Stimulated activated CD8-positive, alpha-beta memory T cell treated with anti-CD3 and anti-CD28 coated beads, Interleukin-2, amount 100 ng/mL, for 1 hour (primary cell): ENCODE measurements at places on chromosomes 13 and 19.

DNA sequence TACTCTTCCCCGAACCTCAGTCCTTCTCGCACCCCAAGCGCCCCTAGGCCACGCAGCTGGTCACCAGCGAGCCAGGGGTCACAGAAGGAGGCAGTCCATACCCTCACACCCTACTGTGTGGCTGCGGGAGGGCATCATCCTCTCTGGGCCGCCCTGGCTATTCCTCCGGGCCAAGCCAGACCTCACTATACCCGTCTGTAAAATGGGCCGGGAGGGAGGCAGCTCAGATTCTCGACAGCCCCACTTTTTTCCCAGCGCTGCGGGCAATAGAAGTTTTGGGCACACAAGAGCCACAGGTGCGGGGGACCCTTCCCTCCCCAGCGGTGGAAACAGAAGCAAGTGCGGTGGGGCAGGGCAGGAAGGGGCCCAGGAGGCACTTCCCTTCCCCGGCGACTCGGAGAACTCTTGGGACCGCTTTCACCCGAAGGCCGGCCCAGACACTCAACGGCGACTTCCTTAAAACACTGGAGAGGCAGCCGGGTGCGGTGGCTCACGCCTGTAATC is 5.6 kb upstream of the ARRDC2 start:
- DNase-seq = no peak

GRCh38 chr19:30908262-30908771 is 440.9 kb downstream of the TSHZ3 start:
- DNase-seq = no peak

GRCh38 chr13:113129480-113129879 is 6.9 kb downstream of the F10 start:
- no peak for DNase-seq

DNA sequence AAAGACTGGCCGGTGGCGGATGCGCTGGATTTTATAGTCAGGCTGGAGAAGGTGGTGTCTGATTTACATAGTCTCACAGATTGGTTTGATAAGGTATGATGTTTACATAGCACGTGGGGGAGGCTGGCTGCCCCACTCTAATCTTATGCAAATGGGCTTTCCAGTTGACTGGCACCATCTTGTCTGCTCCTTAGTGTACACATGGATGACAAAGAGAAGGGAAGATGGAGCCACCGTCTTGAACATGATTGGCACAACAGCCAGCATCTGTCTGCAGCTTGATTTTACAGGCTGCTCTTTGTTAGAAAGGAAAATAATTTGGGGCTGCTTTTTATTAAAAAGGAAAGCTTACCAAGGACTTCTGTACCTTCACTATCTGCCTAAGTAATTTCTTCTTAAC is 265.2 kb upstream of the MAB21L1 start:
- DNase-seq = no peak

- DNase-seq = no peak
Observed at GRCh38 chr13:39982745-39983144, 327.3 kb downstream of the COG6 start.

DNA sequence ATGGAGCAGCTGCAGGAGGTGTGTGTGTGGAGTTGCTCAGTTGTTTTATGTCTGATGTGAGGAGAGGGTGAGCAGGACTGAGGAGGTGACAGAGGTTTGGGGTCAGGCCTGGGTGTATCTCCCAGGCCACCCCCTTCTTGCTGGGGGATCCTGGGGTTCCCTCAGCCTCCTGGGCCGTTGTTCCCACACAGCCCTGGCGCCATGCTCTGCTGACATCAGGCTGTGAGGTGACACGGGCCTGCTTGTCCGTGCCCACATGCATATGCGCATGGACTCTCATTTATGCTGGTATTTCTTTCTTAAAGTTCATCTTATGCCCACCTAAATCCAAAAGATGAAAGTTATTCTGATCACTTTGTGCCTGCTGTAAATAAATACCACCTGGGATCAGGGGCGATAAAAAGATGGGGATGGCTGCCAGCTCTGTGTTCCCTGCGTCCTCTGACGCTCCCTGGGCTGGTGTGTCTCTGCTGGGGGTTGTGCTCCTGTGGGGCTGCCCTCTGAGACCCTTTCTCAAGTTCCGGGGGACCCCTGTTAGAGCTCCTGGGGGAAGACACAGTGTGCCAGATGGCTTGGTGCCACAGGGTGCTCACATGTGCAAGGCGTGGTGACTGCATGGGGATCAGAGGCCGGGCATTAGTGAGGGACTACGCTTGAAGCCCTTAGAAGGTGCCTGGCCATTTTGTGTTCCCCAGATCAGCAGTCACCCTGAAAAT is 12.6 kb downstream of the NAXD start:
- DNase-seq = no peak

DNA sequence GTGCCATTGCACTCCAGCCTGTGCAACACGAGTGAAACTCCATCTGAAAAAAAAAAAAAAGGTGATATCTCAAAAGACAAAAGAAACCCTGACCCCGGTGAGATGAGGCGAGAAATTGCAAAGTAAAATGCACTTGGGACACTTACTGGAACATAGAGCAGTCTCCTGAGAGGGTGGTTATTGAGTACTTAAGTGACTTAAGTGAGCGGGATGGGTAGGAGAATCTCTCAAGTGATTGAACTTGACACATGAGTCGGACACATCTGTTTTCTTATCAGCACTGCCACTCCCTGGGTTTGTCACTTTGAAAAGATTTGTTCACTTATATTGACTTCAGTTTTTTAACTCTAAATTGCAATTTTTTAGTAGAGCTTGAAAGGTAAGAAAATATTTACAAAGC is 2.8 kb downstream of the ZNF429 start:
- no peak for DNase-seq

DNA sequence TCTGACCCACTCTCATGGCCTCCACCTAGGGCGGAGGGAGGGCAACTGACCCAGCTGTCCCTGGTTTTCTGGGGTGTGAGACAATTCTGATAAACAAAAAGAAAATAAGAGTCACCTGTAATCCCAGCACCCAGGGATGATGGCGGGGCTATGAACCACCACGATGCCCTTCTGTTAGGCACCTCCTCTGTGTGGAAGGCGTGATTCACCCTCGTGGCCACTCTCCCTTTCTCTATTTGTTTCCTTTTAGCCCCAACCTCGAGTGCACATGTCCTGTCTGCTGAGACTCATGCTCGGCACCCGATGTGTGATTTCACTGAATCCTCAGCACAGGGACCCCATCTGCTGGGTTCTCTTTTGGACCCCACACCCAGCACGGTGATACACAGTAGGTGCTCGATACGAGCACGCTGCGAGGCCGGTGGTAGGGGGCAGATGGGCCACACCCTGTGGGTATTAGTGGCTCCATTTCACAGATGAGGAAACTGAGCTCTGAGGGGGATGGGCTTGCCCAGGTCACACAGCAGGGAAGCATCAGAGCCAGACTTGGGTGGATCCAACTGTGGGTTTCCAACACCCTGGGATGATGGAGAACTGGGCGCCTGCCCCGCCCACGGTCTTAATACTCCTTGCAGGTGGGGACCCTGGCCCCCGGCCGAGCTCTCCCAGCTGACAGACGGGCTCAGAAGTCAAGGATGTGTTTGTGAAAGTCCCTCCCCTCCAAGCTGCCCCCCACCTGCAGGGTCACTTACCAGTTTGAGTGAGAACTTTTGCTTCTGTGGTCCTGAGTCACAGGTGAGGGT is 24.9 kb downstream of the VRK3 start:
- DNase-seq = no peak

DNA sequence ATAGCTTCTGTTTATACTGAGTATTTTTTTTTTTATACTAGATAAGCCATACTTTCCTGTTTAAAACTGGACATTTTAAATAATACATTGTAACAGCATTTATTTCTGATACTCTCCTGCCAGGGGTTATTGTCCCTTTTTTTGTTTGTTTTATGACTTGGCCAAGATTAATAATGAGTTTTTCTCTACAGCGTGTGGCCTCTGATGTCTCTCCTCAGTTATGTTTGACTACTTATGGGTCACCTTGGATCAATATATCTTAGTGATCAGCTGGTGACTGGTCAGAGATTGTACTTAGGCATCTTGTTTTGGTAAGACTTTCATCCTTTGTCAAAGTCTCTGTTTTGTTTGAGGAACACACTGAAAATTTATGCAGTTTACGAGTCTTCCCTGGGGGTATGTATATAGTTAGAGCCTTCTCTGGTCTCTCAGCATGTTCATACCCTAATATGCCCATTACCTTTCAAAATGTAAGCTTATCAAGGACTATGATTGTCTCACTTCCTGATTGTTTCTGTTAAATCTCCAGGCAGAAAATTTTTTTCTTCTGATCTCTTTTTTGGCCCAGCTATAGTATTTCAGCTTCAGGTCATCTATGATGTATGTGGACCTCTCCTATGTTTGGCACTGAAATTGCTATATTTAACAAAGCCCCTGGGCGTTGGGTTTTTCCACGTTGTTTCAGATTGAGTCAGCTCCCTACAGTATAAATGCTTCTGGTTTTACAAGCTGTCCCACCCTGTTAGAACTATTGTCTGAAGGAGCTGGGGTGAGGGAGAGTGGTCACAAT is 87.9 kb downstream of the URI1 start:
- DNase-seq = no peak

- DNase-seq = no peak
Observed at GRCh38 chr19:13028027-13028426, 32.8 kb downstream of the NFIX start.

- DNase-seq = no peak
Observed at GRCh38 chr19:313988-314815, 23.0 kb upstream of the PLPP2 start.

DNA sequence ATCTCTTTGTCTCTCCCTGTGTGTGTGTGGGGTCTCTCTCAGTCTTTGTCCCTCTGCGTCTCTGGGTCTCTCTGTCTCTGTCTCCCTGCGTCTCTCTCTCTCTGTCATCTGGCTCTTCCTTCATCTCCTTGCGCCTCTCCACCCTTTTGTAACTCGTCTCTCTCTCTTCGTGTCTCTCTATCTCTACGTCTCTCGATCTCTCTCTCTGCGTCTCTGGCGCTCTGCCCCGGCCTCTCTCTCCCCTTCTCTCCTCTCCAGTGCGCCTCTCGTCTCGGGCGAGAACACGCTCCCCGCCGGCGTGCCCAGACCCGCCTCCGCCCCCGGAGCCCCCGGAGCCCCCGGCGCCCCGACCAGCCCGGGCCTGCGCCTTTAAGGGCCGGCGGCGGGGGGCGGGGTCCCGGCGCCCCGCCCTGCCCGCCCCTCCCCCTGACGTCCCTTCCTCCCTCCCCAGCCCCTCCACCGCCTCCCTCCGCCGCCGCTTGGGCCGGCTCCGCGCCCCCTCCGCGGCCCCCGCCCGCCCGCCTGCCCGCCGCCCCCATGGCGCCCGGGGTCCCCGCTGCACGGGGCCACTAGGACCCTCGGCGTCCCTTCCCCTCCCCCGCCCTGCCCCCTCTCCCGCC is at the start of gene MARK4:
Gene MARK4 (plus strand): TSS at position 440 of the 620 bp plus-strand sequence. CDS start 318 bp downstream, outside the sequence.
- DNase-seq = peak; percentile 39

DNA sequence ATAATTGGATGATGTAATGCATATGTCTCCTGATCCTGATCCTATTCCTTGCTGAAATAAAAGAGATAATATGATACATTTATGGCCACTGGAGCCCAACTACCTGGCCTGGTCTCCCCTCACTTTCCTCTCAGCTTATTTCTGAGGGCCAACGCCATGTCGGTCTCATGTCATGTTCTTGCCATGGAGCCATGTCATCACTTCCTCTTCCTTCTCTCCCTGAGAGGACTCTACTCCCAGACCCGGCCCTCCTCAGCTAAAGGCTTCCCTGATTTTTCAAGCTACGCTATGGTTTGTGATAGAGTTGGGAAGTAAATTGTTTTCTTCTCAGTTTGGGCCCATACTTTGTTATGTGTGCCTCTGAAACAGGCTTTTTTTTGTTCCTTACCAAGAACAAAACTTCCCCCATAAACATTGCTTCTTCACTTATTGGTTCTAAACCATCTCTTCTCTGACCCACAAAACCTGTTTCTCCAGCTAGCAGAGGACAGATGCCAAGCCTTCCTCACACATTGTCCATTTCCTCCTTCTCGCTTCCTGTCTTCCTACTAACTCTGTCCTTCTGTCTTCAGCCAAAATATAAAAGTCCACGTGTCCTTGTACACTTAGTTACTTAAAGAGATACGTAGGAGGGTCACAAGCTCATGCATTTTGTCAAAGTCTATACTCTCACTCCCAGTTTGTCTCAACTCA is 319.9 kb upstream of the DACH1 start:
- no peak for DNase-seq

DNA sequence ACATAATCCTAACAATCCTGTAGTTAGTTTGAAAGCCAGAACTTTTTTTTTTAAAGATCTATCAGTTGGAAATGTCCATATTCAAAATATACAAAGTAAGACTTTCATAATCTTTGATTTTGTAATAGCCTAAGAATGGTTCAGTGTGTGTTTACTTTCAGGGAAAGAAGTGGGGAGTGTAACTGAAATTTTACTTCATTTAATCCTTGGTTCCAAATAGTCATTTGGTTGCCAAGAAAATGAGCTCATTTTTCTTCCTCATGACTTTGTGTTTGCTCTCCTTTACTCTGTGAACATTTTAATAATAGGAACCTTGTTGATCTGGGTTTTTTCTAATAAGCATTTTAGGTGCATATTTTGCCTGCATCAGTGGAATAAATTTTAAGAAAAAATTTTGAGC is 278.8 kb downstream of the SLITRK6 start:
- DNase-seq = no peak

DNA sequence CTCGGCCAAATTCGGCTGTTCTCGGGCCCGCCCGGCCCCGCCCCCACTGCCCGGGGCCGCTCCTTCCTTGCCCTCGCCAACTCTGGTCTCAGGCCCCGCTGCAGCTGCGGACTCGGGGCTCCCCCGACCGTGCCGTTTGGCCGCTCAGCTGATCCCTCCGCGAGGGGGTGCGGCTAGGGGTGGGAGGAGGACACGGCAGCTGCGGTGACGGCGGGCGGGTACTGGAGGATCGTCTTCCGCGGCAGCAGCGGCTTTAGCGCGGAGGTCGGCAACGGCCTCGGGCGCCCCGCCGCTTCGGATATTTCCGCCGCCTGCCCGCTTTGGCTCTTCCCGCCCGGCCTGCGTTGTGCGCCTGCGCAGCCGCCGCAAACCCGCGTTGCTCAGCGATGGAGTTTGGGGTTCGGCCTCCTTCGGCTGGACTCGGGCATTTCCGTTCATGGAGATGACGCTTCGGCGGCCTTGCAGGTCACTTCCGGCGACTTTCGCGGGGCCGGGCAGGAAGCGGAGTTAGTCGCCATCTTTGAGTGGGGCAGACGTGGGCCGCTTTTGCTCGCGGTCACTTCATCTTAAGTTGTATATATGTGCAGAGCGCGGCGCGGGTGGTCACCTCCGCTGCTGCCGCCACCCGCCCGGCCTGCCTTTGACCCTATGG is 338 bp upstream of the UBE2M start:
- peak; percentile 98 for DNase-seq
